Epithelial cell of proximal tubule (primary cell): ENCODE measurements at places on chromosomes 11 and 22. TPM values are rescaled to one million over a fixed set of nuclear protein-coding genes. Genes with fewer than 3 reads are reported as not detected.

DNA sequence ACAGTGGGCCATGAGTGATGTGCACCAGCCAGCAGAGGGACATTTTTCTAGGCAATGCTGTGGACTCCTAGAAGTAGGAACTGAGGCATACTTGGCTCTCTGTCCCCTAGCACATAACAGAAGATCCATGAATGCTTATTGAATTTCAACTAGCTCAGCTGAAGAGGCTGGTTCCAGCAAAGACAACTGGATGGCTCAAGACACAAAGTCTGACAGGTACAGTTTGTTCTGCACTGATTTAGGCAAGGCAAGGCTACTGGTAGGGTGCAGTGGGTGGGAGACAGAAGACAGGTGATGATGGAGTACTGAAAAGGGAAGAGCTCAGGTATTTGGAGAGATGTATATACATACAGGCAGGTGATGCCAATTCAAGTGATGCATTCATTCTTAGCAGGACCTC is 72.4 kb upstream of the USP47 start:
- DNase-seq: no peak

DNA sequence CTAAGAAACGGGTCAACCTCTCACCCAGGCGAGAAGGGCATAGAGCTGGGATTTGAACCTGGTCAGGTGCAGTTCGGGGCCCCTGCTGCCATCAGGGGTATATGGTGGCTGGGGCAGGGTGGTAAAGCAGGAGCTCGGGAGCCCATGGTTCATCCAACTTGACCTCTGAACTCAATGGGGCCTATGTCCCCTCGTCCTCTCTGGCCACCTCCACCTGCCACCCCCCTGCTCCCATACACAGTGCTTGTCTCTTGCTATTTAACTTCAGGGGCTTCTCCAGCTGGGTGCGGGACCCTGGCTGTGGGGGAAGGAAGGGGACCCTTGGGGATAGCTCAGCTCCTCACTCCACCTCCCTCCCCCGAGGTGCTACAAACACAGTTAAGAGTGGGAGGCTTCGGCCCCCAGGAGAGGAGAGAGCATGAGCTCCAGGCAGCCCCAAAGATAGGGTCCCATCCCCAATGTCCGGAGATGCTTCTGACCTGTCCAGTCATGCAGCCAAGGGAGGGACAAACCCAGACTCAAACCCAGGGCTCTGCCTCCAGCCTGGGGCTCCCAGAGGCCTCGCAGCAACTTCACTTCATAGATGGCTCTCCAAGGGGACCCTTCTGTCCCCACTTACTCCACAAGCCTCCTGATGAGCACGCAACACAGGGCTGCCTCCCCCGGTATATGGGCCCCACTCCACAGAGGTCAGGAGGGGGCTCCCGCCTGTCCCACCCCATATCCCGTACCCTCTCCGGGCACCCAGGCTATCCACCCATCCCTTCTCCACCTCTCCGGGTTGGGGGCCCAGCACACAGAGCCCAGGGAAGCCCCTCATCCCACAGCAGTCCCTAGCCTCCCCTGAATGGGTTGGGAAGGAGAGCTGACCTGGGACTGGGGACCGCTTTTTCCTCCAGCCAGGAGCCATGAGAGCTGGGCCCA is 712 bp downstream of the IL2RB start:
- DNase-seq: no peak

GRCh38 chr11:128412847-128413791 is 174.2 kb downstream of the ETS1 start:
- no peak for DNase-seq

DNA sequence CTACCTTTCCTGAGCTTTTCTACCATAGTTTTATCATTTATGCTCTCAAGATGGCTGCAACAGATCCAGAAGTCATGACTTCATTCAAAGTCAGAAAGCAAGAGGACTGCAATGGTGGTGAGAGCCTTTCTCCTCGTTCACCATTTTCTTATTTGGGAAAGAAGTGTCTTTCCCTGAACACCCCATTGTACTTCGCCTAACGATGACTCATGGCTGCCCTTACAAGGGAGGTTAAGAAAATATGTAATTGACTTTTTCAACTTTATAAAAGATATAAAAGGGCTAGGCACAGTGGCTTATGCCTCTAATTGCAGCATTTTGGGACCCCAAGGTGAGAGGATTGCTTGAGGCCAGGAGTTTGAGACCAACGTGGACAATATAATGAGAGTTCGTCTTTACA is 541.7 kb downstream of the METTL15 start:
- DNase-seq: no peak

- DNase-seq: no peak
Observed at GRCh38 chr22:19849835-19850762, 4.6 kb downstream of the GNB1L start.

DNA sequence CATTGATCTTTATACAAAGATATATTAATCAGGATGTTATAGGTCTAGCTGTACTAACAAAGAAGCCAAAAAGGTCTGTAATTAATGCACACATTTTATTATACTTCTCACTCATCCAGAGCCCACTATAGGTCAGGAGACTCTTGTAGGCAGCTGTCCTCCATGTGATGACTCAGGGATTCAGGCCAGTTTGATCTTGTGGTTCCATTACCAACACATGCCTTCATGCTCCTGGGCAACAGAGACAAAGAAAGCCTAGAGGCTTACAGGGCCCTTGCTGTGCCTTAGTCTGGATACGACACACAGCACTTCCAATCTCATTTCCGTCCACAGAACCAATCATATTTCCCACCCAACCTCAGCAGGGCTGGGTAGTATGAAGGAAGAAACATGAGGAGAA is 150.3 kb upstream of the NCAM1 start:
- no peak for DNase-seq

DNA sequence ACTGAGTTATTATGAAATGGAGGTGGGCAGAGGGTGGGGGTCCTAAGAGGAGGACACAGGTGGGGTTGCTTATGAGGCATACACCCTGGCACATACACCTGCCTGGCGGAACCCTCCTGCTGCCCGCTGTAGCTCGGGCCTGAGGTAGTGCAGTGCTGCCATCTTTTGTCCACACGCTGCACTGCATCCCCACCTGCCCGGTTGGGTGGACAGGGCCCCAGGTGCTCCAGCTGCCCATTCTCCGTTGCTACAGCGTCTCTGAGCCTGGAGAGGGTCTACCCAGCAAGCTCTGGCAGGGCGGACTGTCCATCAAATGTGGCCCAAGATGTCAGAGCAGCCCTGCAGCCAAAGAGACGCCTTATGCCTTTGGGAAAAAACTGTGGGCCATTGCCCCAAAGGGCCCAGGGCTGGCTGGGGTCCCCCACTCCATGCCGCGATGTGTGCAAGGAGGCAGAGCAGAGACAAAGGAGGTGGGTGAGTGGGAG is 131.2 kb downstream of the BUD13 start:
- no peak for DNase-seq

DNA sequence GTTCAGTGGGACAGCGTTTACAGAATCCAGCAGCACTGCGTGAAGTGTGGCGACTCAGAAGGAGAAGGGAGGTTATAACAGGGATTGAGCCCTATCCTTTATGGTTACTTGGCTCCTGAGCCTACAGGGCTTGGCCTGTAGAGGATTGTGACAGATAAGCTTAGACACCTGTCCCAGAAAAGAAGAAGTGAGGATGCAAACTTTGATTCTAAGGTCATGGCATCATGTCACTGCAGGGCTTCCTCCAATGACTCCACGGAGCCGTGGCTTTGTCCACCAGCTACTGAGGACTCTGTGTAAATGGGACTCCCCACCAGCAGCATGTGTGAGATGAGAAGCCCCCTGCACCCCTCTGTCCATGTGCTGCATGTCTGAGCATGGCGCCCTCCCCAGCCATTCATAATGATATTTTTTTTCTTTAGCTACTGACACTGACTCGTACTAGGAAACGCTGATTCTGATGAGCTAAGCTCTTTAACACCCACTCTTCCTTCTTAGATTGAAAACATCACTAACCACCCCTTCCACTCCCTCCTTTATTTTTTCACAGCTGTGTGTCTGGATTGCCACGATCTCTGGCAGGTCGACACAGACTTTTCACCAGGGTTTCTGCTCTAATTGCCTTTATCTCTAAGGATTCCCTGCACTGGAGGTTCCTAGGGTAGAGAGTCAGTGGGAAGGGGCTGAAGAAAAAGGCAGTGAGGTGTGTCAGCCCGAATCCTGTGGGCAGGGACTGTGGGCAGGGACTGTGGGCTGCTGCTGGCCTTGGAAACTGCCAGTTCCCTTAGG is 65.5 kb upstream of the TTC12 start:
- no peak for DNase-seq

The MRGPRD gene
- total RNA-seq: not detected in 2 replicates
